Fibroblast of skin of left biceps (primary cell): ENCODE measurements at places on chromosomes 16 and 17.

DNA sequence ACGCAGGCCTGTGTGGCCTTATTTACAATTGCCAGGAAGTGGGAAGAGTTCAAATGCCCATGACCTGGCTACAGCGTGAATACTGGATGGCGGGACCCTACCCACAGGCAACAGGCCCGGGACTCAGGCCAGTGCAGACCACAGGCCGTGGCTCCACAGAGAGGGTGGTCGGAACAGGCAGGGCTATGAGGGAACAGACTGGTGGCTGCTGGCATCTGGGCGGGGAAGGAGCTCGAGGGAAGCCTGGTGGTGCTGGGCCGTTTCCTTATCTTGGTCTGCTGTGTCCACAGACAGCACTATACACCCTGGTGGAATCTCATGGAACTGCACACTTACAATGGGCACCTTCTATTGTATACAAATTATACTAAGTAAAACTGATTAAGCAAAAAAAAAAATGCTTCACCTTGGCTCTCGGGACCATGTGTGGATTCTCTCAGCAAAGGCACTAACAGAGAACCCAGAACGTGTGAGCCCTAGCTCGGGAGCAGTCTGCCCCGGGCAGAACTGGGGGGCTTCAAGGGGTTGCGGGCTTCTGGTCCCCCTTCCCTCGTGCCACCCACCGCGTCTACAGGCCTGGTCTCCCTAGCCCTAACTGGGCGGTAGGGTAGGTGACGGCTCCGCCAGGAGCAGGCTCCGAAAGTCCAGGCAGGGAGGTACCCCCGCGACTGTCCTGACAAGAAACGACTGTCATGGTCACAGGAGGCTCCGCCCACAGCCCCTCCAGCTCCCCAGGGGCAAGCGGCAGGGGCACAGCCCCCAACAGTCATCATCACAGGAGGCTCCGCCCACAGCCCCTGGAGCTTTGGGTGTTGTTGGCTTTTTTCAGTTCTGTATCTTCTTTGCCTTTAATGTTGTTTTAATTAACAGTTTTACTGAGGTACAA lies 21.8 kb downstream of the CEP131 start:
- DNase-seq = peak; percentile 14

DNA sequence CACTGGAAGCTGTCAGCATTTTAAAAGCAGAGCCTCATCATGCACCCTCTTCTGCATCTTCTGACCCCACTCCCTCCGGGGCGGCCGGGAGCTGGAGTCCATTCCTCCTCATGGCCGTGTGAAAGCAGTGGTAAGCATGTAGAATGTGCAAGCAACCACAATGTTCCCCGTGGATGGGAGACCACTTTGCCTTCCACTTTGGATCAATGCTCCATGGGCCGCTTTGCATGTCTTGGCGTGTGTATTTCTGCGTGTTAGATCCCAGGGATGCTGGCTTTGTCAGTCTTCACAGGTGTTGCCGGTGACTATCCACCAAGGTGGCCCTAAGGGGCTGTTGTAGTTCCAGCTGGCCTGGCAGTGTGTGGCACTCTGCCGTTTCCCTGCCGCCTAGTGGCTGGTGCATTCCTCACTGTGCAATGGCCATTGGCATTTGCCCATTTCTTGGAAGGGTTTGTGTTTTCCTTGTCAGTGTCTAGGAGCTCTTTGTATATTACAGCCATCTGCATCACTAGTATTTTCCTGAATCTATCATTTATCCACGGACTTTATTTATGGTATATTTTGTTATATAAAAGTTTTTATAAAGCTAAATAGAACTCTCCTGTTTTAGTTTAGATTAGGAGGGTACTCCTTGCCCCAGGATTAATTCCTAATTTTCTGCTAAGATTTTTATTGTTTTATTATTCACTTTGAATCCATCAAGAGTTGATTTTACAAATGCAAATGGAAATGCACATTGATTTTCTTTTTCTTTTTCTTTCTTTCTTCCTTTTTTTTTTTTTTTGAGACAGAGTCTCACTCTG lies 5.8 kb upstream of the ALDH3A1 start:
- DNase-seq = no peak

- DNase-seq = no peak
Measured at GRCh38 chr16:23181506-23181905, 1.0 kb upstream of the SCNN1G start.

DNA sequence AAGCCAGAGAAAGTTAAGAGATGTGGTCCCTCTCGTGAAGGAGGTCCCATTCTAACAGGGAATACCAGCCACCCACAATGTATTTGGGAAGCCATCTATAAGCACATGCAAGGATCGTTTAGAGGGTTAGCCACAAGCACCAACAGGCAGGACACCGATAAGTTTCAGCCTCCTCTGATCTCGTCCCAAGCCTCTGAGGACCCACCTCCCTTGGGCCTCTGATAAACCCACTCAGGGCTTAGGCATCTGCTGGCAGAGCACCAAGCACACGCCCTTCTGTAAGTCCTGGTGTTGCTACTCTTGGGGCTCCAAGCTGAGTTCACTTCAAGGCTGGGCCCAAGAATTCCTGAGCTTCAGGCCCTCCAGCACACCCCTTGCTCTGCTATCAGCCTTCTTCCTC lies 5.4 kb upstream of the PNPO start:
- DNase-seq = peak; percentile 32

GRCh38 chr16:80591071-80591915 lies 50.5 kb downstream of the DYNLRB2 start:
- DNase-seq = no peak

DNA sequence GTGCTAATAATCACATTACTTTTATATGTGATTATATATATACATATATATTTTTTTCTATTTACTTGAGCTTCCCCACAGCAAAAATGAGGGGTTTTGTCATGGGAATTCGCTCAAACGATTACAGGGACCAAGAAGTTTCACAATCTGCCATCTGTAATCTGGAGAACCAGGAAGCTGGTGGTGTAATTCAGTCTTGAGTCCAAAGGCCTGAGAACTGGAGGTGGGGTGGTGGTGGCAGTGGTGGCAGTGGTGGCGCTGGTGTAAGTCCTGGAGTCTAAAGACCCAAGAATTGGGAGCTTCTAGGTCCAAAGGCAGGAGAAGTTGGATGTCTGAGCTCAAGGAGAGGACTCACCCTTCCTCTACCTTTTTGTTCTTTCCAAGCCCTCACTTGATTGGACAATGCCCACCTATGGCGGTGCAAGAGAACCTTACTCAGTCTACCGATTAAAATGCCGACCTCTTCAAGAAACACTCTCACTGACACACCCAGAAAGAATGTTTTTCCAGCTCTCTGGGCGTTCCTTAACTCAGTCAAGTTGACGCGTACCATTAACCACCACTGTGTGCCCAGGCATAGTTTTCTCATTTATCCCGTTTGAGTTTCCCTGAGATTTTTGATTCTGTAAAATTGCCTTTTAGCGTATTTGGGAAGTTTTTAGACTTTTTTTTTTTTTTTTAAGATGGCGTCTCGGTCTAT lies 31.9 kb downstream of the POLR2A start:
- no peak for DNase-seq

DNA sequence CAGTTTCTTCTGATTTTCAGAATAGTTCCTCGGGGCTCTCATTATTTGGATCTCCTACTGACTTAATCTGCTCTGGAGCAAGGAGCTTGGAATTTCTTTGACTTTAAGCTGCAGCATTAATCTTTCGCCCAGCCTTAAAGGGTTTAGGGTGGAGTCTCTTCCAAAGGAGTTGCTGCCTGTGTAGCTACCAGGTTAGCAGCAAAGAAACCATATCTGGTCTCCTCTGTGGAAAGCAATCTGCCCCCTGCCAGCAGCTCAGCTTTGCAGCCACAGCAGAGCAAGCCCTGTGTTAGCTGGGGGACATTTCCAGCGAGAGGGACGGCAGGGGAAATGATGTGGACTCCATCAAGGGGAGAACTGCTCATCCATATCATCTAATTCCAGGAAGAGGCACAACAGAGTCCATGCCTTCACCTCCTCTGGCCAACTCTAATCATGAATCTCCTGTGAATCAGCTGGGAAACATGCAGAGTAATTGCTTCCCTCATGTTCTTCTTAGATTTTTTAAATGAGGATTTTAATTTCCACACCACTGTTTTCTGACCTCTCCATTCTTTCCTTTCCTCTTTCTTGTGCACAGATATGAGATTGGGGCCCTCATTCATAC lies 827.6 kb upstream of the CA10 start:
- no peak for DNase-seq

GRCh38 chr16:67388191-67388590 lies 5.1 kb downstream of the TPPP3 start:
- DNase-seq = no peak

GRCh38 chr16:1990351-1991134 lies 773 bp downstream of the SYNGR3 start:
- no peak for DNase-seq

DNA sequence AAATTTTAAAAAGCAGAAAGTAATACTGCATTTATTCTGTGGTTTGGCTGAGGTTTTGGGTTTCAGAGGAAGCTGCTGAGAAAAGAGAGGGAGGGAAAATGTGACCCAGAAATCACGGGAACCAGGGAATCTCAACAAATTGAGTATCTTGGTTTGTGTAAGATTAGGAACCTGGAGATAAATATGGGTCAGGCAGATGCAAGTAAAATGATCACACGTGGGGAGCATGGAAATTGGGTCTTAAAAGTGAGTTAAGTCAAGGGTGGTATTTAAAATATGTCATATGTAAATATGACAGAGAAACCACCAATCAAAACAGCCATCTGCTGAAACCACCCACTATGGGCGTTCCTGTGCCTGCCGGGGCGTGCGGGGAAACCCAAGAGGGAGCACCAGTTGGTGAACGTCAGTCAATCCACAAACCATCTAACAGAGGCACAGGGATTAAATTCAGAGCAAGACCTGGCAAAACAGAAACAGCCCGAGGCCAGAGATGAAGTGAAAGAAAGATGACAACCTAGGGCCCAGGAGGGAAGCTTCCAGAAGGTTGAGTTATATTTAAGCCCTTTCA lies 33.4 kb downstream of the CDH13 start:
- DNase-seq = no peak

DNA sequence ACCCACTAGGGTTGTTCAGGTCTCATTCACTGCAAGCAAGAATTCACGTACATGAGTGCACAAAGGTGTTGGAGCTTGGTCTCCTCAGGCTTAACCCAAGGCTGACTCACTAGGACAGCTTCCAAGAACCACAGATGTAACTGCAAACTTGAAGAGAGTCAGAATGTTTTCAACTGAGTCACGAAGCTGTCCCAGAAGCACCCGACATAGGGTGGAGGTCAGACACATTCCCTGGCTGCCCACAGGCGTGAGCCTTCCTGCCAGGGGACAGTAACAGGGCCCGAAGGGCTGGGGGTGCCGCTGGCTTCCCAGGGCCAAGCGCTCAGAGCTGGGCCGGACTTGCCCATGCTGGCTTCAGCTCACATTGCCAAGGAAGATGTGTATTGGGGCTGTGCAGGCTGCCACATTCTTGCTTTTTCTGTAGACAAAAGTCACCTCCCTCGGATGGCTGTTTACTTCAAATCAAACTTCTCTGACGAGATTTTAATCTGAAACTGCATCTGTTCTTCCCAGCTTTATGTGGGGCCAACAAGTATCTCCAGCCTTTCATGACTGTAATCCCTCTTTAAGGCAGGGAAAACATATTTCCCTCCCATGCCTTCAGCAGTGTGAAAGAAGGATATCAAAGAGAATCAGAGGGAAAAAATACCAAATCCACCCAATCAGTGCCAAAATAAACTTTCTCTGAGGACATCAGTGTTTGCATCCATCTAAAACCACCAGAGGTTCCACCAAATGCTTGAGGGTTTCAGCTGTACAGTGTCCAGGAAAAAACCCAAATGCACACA lies 14.3 kb downstream of the CMTM3 start:
- peak; percentile 82 for DNase-seq
